ENCODE measurements at places on chromosomes 7 and 10. TPM values are rescaled to one million over a fixed set of nuclear protein-coding genes. Genes with fewer than 3 reads are reported as not detected.

DNA sequence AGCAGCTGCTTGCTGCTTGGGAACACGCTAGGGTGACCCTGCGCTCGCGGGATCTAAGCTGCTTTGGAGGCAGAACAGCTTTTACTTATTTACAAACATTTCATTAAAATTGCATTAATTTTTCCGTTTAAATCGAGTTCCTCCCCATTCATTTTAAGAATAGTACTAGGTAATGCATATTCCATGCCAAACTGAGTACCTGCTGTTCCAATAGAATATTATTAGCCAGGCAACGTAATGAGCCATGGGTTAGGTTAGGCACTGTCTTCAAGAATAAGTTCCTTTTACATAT, 860 bp downstream of the EXOC6 start:
- no peak for DNase-seq

DNA sequence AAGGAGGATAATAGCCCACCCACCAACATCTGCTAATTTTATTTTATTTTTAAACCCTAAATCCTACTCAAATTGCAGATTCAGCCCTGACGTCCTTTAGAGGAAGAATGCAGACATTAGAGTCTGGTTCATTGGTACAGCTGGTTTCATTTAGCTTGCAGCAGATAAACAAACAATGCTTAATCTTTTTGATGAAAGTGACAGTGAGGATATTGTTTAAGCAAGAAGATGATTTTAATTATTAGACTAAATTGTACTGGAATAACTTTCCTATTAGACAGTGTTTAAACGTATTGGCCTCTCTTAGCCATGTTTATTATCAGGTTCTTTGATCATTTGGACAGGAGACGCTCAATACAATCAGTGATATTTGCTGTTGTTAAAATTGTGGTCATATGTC, 164.8 kb downstream of the CDK14 start:
- DNase-seq = no peak

DNA sequence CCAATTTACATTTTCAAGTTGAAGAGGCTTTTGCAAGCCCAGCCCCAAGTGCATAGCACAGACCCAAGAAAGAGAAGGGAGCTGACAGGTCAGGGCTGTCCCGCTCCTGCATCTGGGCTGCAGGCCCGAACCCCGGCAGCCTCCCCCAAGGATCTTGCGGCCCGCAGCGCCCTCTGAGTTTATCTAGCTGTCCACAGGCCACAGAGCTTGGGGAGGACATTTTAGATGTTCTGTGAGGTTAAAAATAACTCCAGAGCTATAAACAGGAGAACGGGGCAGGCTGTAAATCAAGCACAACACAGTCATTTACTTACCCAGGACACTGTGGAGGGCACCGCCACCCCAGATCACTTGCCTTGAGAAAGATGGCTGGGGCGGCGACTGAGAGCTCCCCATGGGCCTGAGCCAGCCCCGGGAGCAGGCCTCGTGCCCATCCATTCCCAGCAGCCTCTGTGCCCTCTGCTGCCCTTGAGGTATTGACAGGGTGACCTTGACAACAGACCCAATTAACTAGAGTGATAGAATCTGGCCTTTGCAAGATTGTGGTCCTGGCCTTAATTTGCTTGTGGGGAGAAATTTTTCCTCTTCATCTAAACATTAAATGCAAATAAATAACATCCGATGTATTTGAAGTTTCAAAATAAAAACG, 563.0 kb downstream of the TCERG1L start:
- no peak for DNase-seq

DNA sequence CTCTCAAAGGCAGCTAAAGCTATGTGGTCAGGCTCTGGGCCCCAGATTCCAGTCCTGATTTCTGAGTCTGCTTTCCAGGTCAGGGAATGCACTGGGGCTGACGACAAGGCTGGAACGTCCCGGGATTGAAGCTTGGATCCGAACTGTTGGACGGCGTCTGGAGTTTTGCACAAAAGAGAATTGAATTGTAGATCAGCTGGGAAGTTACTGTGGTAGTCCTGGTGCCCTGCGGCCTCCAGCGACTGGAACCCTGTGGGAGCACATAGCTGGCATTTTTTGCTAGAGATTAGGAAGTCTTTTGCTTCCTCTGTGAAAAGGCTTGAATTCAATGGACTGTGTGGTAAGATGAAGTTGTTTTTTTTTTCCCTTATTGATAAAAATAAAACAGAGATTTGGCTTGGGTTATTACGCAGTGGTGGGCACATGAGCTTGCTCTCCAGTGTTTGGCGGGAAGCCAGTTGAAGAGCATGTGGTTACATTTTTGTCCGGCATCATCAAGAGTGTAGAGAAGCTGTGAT, at the start of gene HK1:
HK1 (plus strand) TSS at position 51 of the 518 bp plus-strand sequence.
- DNase-seq = no peak

DNA sequence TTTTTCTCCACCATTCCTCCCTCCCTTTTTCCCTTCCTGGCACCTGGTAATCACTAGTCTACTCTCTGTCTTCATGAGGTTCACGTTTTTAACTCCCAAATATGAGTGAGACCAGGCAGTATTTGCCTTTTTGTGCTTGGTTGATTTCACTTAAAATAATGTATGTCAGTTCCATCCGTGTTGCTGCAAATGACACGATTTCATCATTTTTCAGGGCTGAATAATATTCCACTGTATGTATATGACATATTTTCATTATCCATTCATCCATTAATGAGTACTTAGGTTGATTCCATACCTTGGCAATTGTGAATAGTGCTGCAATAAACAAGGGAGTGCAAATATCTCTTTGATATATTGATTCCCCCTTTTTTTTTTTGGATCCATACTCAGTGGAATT, 25.8 kb downstream of the GALNT17 start:
- no peak for DNase-seq

- no peak for DNase-seq
Measured at GRCh38 chr7:128661446-128661845, 10.6 kb upstream of the GARIN1A start.

GRCh38 chr7:27172823-27173510, 1.2 kb downstream of the HOXA10 start:
- peak; percentile 80 for DNase-seq

MBLAC1 gene
- polyA plus RNA-seq = 2.3 TPM

TFEC gene
- 3.9 TPM for polyA plus RNA-seq
